Myocyte (in vitro differentiated cells): ENCODE measurements at places on chromosomes 6 and 20. TPM values are rescaled to one million over a fixed set of nuclear protein-coding genes. Genes with fewer than 3 reads are reported as not detected.

HLA-DQA1 gene
- total RNA-seq = not detected in 2 replicates

GRCh38 chr6:159842035-159842434 is 42.0 kb downstream of the PNLDC1 start:
- DNase-seq = peak; percentile 29

DNA sequence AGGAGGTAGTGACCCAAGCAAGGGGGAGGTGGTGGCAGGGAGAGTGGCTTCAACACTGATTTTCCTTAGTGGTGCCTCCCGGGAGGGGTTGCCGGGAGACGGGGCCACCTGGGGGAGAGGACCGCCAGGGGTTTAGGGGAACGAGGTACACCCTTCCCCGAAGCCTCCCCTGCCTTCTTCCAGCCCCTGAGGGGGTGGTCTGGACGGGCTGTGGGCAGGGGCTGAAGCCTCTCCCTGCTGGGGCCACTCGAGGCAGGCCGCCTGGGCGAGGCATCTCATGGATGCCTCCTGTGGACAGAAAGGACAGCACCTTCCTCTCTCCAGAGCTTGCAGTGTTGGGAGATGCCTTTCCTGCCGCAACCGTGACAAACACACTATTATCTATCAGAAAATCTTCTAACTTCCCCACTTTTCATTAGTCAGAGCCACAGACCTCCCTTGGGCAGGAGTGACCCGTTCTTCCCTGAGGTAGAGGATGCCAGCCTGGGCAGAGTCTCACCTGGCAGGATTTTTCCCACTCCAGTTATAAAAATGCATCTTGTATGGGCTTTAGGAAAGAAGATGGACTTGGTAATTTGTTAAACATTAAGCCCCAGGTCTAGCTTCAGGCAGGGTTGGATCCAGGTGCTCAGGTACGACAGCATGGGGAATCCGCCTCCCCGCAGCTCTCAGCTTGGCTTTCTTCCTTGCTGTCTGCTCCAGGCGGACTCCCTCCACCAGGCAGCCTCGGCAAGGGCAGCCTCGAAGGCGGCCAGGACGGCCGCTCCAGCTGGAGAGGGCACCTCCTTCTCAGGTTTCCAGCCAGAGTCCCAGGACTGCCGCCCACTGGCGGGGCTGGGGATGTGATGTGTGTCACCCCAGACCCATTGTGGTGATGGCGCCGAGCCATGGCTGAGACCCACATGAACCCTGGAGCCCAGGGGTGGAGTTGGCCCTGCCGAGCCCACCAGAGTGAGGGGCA is 11.0 kb downstream of the HRH3 start:
- DNase-seq = no peak

GRCh38 chr20:21109144-21109543 is 3.0 kb upstream of the LINC00237 start:
- DNase-seq = no peak

- DNase-seq = no peak
Measured at GRCh38 chr6:101887532-101887931, 494.0 kb downstream of the GRIK2 start.

DNA sequence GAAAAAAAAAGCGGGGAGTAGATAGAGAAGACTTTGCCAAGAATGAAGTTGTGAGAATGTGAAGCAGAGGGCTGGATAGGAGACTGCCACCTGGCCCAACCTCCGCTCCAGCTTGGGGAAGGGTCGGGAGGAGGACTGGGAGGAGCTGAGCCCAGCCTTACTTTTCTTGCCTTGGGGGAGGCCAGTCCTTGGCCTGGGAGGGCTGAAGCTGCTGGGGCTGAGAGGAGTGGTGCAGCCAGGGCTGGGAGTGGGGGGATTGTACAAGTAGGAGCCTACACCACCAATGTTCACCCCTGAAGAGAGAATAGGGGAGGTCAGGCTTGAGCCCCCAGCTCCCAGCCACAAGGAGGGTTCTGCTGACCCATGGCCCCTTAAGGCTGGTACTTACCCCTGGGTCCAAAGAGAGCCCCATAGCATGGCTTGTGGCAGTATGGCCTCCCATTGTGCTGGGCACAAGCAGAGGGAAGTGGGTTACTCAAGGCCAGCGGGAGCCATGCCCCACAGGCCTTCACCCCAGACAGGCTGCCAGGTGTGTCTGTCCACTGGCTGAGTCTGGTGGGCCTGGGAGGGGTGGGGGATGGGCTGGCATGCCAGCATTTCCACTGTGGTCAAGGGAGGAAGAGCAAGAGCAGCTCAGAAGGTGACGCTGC is 1.1 kb downstream of the CRIP3 start:
- no peak for DNase-seq

LINC00237 gene
- total RNA-seq = not detected in 2 replicates

DNA sequence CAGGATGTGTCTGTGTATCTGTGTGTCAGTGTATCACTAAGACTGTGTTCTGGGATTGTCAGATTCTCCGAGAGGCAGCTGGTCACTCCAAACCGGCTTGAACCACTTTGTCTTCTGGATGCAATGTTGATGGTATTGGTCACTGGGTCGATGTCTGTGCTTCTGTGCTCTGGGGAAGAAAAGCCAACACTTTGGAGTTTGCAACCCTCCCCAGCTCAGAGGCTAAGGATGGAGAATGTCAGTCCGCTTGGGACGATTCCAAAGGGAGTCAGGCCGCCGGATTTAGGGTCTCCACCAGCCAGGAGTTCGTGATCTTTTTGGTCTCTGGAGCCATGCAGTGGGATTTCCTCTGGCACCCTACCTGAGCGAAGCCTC is 5.2 kb downstream of the MAFB start:
- no peak for DNase-seq

GJA10 gene
- not detected in 2 replicates for total RNA-seq

DNA sequence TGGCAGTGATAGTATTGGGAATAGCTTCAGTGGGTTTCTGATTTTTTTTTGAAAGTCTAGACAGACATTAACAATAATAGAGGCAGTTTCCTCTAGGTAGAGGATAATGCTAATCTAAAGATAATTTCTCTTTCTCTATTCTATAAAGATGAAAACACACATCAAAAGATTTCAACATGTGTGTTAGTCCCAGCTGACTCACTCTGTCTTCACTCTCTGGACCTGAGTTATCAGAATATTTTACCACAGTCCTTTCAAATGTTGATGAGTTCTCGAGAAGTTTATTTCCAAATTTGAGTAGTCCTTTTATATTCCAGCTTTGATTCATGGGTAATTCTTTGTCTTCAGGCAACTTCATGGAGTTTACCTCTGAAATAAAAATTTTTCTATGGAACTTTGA is 17.1 kb downstream of the RPRD1B start:
- no peak for DNase-seq
